ENCODE measurements at places on chromosomes 6 and 20.

- DNase-seq = no peak
Observed at GRCh38 chr6:44500074-44500473, 112.6 kb downstream of the CDC5L start.

- no peak for DNase-seq
Observed at GRCh38 chr20:9342651-9343050, 171.7 kb upstream of the LAMP5 start.

- DNase-seq = no peak
Observed at GRCh38 chr6:16095180-16095579, 33.7 kb upstream of the MYLIP start.

- no peak for DNase-seq
Observed at GRCh38 chr6:79436241-79436640, 101.0 kb downstream of the LCA5 start.

Data from activated CD4-positive, CD25-positive, alpha-beta regulatory T cell treated with anti-CD3 and anti-CD28 coated beads, Interleukin-2, amount 50 U/mL, for 16 hours (primary cell).